ENCODE measurements at places on chromosomes 2 and 18. TPM values are rescaled to one million over a fixed set of nuclear protein-coding genes. Genes with fewer than 3 reads are reported as not detected.

DNA sequence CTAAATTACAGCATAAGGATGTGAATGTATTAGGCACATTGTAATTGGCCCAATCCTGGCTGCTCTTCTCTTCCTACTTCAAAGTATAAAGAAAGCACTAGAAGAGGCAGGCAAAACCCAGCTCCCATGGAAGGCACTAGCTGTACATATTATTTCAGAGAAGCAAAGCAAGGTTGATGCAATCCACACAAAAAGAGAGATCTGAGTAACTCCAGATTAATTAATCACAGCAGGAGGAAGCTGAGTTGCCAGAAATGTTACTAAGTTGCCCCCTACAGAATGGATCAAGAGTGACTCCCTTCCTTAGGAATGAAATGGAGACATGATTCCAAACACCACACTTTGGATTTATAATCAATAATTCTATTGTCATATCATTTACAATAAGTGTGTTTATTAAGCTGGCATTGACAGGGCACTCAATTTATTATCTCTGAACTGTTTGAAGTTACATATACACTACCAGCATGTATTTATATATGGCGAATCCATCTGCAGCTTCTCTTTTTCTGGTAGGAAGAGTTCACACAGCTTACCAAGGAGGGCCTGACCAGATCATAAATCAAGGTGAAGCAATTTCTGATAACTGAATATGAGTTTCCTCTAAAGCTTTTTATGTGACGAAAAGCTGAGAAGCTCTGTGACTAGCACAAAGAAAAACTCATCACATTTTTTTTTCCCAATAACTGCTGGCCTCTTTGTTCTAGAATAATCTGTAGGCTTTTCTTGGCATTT is 393.1 kb upstream of the LYPD1 start:
- H3K36me3 ChIP-seq = no peaks in the 10 kb centered on the region
- no peak overlapping the region for H3K4me3 ChIP-seq
- no peak overlapping the region for H3K27ac ChIP-seq
- H3K27me3 ChIP-seq = no peaks in the 10 kb centered on the region

CROCC2 gene
- total RNA-seq = not detected

DNA sequence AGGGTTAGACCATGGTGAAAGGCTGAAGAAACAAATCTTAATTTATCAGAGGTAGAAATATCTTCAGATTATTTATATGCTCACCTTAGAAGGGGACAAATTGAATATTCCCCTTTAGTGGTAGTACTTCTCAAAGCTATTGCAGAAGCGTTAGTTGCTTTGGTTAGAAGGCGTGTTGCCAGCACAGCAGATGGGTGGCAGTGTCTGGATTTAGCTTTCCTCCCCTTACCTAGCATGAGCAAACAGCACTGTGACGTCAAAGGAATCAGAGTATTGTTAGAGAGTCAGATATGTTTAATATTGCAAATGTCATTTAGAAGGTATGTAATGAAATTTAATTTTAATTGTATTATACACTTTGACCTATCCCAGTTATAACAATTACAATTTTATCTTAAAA is 27.2 kb upstream of the GALR1 start:
- DNase-seq = no peak
- no peaks in the 10 kb centered on the region for H3K36me3 ChIP-seq
- H3K27me3 ChIP-seq = peaks cover 38% of the 10 kb centered on the region

TM4SF20 gene
- not detected for total RNA-seq

GPAT2 gene
- not detected for total RNA-seq
